Erythroblast (primary cell): ENCODE measurements at places on chromosomes 1 and 21.

DNA sequence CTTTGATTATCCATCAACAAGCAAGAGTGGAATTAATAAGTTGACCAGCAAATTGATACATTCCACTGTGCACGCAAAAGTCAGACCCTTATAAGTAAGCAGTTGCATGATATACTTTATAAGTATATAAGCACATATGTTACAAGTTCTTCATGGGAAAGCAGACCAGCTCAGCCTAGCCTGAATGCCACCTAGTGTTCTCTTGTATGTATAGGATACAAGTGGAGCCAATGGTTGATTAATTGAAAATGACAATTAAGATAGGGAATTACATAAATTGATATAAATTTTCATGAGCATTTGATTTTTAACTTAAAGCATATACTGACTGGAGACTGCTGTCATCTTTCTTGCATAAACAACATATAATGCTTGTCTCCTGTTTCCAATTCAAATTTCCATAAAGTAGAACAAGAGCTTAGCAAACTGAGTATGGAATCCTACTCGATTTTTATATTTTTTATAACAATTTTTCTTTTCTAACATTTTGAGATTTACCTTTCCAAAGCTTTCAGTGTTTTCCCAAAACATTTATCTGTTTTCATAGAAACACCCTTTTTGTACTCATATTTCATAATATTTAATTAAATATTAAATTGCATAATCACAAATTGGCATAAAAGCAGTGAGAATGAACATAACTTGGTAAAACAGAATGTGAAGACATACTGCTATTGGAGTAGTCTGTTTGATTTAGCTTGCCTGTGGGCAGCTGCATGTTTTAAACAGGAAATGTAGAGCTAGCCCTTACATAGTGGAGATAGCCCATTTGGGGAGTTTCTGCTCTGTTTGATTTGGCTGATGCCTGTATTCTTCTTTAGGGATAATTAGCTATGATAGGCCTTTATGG lies 62.8 kb downstream of the MAGI3 start:
- peak; percentile 67 for DNase-seq

- DNase-seq = no peak
Observed at GRCh38 chr1:161866241-161866640, 100.1 kb downstream of the ATF6 start.

DNA sequence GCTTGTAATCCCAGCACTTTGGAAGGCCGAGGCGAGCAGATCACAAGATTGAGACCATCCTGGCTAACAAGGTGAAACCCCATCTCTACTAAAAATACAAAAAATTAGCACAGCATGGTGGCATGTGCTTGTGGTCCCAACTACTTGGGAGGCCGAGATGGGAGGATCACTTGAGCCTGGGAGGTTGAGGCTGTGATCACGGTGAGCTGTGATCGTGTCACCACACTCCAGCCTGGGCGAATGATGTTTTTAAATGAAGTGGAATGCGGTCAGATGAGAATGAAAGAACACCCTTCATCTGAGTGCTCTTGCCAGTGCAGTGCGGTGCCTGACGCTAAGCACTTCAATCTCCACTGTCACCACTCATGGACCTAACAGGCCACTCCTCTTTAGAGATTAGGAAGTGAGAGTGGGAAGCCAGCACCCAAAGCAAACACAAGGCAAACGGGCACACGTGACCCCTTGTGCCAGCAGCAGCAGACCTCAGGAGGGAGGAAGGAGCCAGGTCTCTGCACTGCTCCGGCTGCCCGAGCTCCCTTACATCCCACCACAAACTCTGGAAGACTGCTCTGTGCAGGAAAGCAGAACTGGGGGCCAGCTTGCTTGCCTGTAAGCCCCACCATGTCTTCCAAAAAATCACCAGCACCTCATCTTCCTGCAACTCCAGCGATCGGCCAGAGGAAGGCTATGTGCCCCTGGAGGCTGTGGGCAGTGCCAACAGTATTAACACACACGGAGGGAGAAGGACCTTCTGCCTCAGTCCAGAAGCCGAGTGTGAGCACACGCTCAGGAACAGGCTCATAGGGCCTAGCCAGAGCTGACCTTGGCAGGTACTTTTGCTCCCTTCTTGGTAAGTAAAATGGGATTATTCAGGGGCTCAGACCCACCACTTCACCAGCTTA lies 9.7 kb downstream of the CTNNBIP1 start:
- DNase-seq = peak; percentile 20

GRCh38 chr21:38257667-38258066 lies 876 bp downstream of the KCNJ15 start:
- no peak for DNase-seq

- no peak for DNase-seq
Observed at GRCh38 chr1:150118716-150119115, 31.0 kb upstream of the PLEKHO1 start.
